ENCODE measurements at places on chromosomes 4 and X.

- DNase-seq: no peak
Measured at GRCh38 chr4:184792334-184792733, 33.4 kb downstream of the ACSL1 start.

GRCh38 chr4:159305129-159305528 lies 202.2 kb downstream of the RAPGEF2 start:
- peak; percentile 3 for DNase-seq

GRCh38 chr4:121208244-121209007 lies 44.3 kb upstream of the TNIP3 start:
- DNase-seq: no peak

DNA sequence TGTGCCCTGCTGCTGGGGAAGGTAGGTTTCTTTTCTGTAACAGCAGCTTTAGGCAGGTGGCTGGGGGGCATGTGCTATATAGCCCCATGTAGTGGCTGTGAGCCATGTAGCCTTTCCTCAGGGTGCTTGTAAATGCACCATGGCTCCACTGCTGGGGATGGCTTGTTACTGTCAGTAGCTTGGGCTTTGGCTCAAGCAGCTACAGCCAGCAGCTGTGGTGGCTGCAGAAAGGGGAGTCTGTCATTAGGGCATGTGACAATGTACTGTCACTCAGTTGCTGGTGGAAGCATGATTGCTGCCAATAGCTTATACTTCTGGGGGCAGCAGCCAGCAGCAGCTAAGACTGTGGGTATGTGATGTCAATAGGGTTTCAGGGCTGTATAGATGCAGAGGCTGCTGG lies 33.9 kb upstream of the DDIT4L start:
- no peak for DNase-seq

DNA sequence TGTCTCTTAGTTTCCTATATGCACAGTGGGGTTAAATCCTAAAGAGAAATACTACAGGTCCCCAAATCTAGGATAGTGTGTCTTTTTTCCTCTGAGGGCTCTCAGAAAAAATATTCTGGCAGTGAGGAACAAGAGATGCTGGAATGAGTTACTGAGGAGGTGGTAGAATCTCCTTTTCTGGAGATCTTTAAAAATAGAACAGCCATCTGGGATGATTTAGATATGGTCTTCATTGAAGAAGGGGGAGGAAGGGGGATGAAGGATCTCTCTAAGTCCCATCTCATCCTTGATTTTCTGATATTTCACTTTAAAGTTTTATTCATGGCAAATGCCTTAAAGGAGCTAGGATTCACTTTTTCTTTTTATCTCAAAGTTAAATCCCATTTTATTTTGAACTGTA lies 235.0 kb downstream of the MAML3 start:
- no peak for DNase-seq

- DNase-seq: no peak
Measured at GRCh38 chr4:13089659-13089998, 394.5 kb downstream of the RAB28 start.
